NCI-H460 (cell line): ENCODE measurements at places on chromosomes 7 and 10. TPM values are rescaled to one million over a fixed set of nuclear protein-coding genes. Genes with fewer than 3 reads are reported as not detected.

Gene CASP2
- 12.7 and 16.6 TPM in 2 replicates for total RNA-seq

Gene C7orf33
- total RNA-seq = not detected in 2 replicates

Gene TBL2
- total RNA-seq = 70.5 and 76.4 TPM in 2 replicates

DNA sequence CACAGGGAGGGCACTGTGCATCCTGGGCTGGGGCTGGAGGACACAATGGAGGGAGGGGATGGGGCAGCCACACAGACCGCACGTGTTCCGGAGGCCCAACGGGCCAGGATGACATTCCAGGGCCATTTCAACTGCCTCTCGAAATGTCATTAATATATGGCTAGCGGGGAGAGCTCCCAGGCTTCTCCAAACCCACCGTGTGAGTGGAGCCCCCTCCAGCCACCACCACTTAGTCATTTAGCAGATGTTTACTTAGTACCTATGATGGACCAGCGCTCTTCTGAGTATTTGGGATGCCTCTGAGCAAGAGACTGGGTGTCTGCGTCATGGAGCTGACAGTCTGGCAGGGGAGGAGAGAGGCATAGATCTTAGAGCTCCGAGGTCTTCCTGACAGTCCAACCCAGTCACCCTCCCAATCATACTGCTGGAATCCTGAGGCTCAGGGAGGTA lies 107.3 kb downstream of the ZMIZ1 start:
- no peak for DNase-seq

DNA sequence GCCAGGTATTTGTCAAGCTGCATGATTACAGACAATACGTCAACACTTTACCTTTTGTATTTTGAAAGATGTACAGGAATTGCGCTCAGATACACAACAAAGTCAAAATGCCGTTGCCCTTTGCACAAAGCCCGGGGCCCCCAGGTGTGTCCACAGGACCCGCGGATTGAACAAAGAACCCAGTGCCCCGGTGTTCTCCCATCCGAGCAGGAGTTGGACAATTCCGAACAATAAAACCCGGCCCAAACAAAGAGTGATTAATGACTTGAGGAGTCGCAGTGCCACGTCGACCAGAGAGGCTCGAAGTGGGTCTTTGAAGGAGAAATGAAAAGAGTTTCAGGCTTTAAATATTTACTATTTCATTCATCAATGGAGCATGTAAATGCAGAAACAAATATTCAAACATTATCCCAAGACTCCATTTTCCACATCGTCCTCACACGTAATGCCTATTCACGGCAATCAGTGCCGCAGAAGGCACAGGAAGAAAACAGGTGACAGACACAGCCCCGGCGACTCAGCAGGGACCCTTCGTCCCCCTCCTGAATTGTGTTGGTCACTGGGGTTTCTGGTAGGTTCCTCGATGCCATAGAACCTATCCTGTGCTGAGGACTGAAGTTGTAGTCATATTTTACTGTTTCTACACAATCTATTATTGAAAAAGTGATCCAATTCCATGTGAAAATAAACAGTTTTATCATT lies 70.9 kb upstream of the MGMT start:
- DNase-seq = no peak

GRCh38 chr7:107700570-107700969 lies 39.9 kb downstream of the SLC26A4 start:
- DNase-seq = no peak

DNA sequence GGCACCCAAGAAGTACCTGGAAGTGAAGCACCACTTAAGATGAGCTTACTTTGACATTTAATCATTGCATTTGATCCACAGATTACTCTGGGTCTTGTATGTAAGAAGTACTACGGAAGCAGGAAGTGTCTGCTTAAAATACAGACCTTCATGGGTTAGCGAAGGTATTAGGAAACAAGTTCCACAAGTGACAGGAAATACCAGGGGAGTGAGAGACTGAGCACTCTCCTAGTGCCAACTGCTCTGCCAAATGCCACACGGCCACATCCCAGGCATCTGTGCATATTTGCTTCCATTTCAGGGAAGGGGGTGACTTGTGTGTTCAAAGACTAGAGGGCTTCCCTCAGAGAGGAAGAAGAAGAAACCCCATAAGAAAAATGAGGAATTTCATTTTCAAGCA lies 57.2 kb upstream of the ANK3 start:
- no peak for DNase-seq
